Activated CD4-positive, alpha-beta T cell treated with anti-CD3 and anti-CD28 coated beads, Interleukin-2, amount 50 U/mL, for 4 hours (primary cell): ENCODE measurements at places on chromosomes 1 and 21.

GRCh38 chr1:211092955-211093354 lies 41.0 kb downstream of the KCNH1 start:
- no peak for DNase-seq

DNA sequence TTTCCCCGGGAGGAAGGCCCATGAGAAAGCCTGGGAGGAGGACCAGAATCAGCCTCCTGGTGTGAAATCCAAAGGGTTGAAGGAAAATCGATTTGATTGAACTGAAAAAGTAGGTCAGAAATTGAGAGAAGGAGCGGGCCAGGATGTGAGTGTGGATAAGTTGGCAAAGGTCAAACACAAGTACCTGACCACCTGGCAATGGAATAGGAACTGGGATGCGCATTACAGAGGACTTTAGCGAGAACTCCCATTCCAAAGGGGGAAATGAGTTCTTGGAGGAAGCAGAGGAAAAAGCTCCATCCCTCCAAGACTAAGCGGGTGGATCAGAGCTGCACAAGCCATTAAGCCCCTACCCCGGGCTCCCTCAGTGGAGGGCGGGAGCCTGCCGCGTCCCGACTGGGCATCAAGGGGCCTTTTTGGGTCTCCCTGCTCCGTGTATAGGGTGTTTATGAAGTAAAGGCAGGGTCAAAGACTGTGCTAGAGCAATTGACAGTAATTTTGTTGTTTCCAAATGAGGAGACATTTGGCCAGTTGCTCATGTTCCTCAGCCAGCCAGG lies 56.4 kb downstream of the TGFB2 start:
- no peak for DNase-seq

DNA sequence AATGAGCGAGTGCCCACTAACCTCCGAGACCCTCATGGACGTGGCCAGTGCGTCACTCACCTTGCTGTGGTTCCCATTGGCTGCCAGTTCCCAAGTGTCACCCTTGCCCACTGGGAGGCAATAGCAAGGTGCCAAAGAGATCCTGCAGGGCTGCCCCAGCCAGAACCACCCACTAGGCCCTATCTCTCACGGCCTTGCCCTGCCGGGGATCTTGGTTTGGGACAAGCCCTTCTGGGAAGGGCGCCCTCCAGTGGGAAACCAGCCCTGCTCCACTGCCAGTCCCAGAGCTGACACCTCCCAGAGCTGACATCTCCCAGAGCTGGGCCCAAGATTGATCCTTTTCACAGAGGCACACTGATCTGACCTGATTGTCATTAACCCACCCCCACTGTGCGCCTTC lies 2.1 kb upstream of the SELENON start:
- DNase-seq, result no peak

GRCh38 chr1:92973203-92973897 lies 12.1 kb upstream of the DIPK1A start:
- DNase-seq, result no peak

DNA sequence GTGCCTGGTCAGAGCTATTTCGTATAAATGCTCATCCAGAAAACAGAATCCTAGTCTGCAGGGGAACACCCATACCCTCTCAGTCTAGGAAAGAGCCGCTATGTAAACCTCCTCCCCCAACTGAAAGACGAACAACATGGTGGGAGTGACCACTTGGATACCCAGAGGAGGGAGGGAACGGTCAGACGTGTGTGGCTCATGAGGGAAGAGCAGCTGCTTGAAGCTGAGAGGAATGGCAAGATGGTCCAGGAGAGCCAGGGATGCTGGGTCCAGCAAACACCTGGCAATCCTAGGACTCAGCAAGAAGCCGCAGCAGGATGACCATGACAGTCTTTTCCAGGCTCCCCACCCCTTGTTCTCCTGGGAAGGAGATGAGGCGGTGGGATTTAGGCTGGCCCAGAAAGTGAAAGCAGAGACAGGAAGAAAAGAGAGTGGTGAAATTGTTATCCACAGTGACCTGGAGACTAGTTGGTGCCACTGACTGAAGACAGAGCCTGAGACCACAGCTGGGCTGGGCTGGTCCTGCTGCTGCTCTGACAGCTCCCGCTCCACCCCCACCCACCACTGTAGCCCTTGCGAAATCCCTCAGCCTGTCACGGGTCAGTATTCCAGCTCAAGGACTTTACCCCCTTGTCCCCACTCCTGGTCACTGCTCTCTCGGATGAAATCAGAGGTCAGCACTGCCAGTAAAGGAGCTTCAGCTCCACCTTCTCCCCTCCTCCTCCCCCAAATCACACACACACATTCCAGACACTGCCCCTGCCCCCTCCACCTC lies 3.6 kb downstream of the CERS2 start:
- no peak for DNase-seq

DNA sequence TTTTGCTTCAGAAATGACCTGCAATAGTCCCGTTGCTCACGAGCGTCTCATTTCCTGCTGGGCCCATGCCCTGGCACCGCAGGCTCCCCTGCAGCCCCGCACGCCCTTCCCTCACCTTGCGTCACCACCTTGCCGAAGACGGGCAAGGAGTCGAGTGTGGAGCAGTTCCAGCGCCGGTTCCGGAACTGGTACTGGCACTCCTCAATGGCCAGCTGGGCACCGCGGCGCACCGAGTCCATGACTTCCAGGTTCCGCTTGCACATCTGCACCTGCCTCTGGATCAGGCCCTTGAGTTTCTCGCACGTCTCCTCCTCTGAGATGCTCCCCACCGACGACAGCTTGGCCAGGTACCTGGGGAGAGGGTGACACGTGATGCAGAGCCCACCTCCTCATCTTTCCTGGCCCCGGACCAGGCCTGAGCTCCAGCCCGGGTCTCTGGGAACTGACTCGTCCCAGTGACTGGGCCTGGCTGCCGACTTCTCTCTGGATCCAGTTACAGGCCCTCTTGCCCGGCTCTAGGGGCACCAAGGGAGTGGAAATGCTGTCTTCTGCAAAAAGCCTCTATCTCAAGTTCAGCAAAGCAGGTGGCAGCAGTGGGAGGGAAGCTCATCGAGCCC lies 13.3 kb downstream of the WNT4 start:
- no peak for DNase-seq

- no peak for DNase-seq
Measured at GRCh38 chr1:157319567-157319966, 181.4 kb upstream of the ETV3 start.

GRCh38 chr21:26473471-26473870 lies 99.6 kb downstream of the CYYR1 start:
- no peak for DNase-seq

GRCh38 chr1:214216779-214217178 lies 64.2 kb upstream of the SMYD2 start:
- no peak for DNase-seq

DNA sequence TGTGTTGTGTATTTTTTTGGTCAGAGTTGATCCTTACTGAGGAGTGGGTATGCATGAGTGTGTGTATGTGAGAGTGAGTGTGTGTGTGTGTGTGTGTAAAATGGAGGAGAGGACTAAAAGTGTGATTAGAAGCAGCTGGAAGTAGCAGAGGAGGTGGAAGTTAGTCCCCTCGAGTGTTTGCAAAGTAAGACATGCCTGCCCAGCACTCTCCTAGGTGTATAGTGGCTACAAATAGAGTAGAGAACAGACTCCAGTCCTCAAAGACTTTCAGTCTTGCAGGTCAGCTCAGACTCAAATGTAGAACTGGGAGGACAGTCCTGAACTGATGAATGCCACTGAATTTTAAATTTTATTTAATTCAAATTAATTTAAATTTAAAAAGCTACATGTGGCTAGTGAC lies 28.5 kb downstream of the SLAMF1 start:
- DNase-seq, result no peak

- DNase-seq, result no peak
Measured at GRCh38 chr1:169468982-169469381, 16.8 kb downstream of the SLC19A2 start.

- no peak for DNase-seq
Measured at GRCh38 chr1:113517983-113518382, 127.7 kb downstream of the MAGI3 start.

DNA sequence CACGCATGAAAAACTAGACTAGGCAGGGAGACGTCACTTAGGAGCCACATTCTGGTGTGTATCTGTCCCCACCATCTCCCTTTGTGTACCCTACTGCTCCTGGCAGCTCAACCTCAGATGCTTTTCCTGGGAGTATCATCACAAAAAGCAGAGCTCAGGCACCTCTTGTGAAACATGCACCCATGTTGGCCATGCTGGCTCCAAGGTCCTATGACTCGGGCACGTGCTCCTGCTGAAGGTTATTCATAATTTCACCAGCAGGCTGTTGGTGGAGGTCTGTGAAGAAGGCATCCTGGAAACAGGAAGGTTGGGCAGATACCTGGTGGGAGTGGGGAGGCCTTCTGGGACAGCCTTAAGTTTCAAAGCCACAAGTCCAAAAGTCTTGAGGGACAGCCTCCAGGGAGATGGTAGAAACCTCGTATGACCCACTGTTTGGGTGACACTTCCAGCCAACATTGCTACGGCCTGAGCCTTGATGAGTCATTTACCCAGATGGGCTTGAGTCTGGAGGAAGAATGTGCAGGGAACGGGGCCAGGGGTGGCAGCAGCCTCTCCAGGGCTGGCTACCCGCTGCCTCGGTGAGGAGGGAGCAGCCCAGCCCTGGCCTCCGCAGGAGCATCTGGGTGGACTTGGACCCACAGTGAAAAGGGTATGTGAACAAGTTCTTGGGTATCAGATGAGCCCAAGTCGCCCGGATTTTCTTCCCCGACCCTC lies 75.8 kb downstream of the PGBD5 start:
- DNase-seq, result no peak

- DNase-seq, result no peak
Measured at GRCh38 chr1:201517631-201518030, 10.7 kb upstream of the CSRP1 start.

GRCh38 chr1:238982736-238983135 lies 403.6 kb upstream of the CHRM3 start:
- no peak for DNase-seq

DNA sequence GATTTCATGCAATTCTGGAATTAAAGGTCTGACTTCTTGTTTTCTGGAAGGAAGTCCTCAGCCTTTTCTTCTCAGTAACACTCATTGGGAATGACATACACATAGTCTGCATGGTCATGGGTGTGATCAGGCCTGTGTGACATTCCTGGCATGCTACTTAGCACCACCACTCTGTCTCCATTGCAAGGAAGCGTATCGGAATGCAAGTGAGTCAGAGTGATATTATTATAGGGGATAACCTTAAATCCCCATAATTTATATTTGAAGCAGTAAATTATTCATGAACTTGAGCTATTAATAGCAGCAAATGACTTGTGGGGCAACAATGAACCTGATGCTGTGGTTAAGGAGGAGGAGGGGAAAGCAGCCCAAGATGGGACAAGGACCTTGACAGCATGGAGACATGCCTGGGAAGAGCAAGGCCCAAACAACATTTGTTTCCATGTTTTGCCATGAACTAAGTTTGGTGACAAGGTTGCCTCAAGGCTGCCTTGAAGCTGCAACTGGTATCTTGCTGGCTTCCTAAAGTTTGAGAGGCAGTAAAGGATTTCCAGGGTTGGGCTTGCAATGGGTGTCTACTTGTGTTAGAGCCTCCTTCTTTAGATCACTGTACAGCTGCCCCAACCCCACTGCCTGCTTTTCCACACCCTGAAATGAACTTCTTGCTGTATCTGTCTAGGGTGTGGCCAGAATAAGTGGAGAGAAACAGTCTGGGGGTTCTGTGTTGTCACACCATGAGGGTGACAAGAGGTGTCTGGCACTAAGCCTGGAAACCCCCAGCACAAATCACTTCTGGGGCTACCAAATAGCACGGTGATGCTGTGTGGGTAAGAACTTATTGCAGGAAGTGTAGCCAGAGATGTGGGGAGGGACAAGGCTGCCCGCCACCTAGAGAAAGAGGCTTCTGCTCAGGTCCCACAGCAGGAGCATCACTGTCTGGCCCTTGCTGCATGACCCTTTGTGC lies 4.6 kb downstream of the MAB21L3 start:
- no peak for DNase-seq

GRCh38 chr1:160548183-160548582 lies 25.1 kb upstream of the SLAMF6 start:
- DNase-seq, result no peak

DNA sequence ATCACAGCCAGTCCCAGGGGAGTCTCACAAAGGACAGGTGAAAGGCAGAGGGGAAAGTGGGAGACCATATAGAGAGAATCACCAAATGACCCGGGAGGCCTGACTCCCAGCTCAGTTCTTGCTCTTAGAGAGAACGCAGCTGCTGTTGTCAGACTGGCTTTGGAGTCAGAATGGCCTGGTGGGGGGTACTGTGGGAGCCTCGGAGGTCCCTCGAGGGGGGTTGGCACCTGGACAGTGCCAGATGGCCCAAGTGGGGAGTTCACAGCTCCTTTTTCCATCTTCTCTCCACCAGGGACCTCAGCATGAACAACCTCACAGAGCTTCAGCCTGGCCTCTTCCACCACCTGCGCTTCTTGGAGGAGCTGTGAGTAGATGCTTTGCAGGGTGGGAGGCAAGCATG lies 31.5 kb downstream of the LGR6 start:
- DNase-seq, result no peak

DNA sequence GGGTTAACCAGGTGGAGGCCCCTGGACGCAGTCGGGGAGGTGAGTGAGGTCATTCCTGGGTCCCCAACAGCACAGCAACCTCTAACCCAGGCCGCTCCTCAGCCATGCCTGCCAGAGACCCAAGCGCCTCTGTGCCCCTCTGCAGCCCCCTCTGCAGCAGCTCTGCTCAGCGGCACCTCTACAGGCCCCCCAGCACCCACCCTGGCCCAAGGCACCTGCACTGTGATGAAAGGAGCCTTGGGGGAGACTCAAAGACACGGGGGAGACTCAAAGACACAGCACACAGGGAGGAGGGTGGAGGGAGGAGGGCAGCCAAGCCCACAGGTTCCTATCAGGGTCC lies 19.5 kb downstream of the WDR4 start:
- no peak for DNase-seq

- DNase-seq, result no peak
Measured at GRCh38 chr1:112457241-112457640, 51.5 kb upstream of the WNT2B start.

DNA sequence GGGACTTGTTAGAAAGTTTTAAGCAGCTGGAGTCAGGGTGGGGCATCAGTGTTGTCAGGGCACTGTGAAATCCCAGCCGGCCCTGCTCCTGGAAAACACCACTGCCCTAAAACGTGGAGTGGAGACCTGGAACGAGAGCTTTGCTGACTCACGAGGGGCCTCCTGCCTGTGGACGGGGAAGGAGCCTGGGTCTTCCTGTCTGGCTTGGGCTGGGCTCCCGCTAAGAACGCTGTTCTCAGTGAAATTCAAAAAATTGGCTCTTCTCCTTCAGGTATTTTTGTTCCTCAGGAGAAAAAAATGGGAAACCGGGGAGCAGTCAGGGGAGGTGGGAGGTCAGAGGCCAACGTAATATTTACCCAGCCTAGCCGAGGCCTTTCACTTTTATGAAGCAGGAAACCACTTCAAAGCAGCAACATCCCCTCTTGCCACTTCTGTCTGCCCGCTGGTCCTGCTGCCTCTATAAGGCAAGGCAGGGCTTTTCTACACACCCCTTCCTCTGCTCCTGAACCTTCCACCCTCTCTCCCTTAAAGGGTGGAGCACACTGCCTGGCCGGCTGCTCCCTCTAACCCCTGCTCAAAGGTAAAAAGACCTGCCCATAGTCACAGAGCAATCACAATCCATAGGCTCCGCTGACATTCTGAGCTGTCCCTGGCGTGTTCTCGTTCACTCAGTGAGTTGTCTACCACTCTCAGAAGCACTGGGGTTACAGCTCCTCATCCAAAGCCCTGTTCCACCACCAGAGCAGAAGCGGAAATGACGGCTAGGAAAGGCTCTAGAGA lies 8.0 kb downstream of the PLXNA2 start:
- no peak for DNase-seq

- no peak for DNase-seq
Measured at GRCh38 chr1:54243022-54243421, 43.1 kb downstream of the MRPL37 start.
